ENCODE measurements at places on chromosomes 3 and 15.
A peak's percentile ranks its signal among the peaks of the same experiment; 100 is the strongest.

GRCh38 chr15:27353856-27354255 is 382.9 kb downstream of the GABRG3 start:
- no peak for DNase-seq

DNA sequence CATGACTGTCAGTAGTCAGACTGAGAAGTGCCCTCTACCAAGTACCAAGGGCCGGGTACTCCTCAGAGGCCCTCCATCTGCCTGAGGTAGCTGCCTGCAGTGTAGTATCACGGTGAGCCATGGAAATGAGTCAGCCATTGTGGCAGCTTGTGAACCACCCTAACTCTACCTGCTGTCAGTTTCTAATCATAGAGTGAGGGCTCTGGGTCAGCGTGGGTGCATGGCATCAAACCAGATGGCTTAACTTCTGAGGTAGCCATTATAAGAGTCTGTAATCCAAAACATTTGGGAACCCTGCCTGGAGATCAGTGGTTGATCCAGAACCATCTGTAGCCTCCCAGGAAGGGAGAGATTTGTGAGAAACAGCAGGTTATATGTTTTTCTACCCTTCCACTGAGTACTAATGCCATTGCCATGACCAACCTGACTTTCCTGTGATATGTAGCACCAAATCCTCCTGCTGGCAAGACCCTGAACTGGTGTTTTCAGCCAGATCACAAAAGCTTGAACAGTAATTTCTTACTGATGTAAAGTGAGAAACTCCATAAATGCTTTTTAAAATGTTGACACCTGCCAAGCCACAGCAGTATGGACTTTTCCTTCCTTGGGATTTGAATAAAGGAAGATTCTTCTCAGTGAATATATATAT is 38.9 kb downstream of the ABHD2 start:
- DNase-seq, result no peak

GRCh38 chr3:109597444-109597843 is 260.1 kb upstream of the DPPA4 start:
- no peak for DNase-seq

- no peak for DNase-seq
Observed at GRCh38 chr3:185411133-185411532, 48.2 kb downstream of the MAP3K13 start.

GRCh38 chr3:48962939-48963338 is 27.1 kb upstream of the P4HTM start:
- DNase-seq, result no peak

DNA sequence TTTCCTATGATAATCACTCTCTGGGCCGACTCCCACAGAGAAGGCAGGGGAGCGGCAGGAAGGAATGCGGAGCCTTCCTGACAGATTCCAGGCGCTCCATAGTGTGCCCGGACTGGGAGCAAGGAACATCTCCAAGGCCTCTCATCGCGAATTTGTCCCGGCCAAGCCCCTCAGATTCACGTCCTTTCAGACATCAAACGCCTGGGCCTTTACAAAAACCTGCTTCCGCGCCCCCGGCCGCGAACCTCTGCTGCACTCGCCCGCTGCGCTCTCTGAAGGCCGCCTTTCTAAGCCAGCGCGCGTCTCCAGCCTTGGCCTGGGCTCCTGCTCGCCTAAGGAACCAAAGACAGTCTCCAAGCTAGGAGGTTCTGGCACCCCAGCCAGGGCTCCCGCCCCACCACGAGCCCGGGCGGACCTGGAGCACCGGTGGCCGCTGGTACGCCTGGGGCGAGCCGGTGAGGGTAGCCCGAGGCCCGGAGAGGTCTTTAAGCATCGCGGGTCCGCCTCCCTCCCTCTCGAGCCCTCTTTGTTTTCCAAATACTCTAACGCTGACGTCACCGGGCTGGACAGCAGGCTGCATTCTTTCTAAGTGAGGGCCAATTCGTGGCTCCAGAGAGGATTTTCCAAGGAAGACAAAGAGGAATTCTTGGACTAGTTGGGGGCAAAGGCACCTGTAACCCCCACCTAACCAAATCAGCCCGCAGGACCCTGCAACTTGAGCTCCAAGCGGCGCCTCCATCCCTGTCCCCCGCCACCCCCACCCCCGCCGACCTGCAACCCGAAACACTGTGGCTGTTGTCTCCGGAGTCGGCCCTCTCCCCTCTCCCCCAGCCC is 759 bp downstream of the AMOTL2 start:
- no peak for DNase-seq

GRCh38 chr15:77085297-77085696 is 14.4 kb upstream of the TSPAN3 start:
- no peak for DNase-seq

- peak; percentile 52 for DNase-seq
Observed at GRCh38 chr3:52533623-52534280, at the start of gene NT5DC2. Gene NT5DC2, minus strand, starts transcription at chr3:52533857. Its CDS starts 120 bp downstream, at chr3:52533737.

- DNase-seq, result no peak
Observed at GRCh38 chr15:83380059-83380458, 67.1 kb upstream of the SH3GL3 start.

DNA sequence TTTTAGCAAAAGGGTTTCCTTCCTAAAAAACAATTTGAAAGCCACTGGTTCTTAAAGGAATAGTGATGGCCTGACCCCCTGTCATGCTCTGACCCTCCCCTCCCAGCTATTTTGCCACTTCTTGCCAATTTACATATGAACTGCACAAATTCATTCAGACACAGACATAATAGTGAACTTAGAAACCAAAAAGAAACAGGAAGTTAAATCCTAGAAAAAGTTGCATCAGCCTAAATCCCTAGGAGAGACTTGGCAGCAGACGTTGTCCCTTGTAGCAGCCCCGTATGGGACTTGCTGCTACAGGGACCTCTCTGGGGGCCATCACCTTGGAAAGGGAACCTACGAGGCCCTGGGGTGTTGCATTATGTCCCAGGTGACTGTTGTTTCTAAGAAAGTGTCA is 14.3 kb upstream of the PDE8A start:
- no peak for DNase-seq

- DNase-seq, result no peak
Observed at GRCh38 chr3:194852831-194853508, 167.3 kb downstream of the FAM43A start.

DNA sequence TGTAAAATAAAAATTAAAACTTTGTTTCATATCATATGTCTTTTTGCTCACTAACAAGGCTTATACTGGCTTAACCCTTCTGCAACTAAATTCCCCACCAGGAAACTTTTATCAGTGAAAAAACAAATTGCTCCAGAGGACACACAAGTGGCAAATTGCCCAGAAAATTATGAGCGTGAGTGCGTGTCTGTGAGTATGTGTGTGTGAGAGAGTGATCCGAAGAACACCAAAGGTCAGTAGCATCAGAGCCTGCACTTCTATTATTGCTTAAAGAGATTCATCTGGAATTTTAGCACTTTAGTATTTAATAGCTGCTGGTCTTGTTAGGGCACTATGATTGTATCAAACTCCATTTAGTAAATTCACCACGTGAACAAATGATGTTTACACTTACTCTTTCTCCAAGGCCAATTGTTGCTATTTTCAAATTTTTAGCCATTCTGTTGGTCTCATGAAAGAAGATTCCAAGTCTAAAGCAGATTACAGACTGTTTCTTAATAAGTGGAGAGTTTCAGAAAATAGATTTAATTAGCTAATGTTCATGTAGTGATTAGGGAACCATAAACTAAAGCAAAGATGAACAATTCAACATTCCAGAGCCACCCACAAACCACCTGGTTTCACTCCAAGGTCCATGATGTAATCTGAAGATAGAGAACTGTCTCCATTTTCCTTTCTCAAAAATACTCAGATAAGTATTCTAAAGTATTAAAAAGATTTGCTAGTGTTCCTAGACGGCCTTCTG is 91.1 kb upstream of the IL12A start:
- DNase-seq, result no peak

GRCh38 chr3:173993299-173993698 is 595.8 kb downstream of the NLGN1 start:
- DNase-seq, result no peak

DNA sequence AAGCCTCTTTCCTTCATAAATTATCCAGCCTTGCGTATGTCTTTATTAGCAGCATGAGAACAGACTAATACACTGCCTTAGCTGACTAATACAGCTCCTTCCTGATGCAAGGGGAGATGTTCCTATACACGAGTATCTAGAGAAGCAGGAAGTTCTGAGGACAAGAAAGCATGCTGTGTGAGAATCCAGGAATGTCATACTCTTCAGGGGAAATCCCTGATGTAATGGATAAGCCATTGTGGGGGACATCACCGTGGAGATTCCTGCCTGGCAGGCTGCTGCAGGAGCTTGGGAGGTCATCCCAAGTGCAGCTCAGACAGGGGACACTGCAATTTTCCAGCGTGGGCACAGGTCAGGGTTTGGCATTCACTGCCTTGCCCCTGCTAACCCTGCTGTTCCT is 476.9 kb downstream of the NR2F2 start:
- DNase-seq, result no peak

- no peak for DNase-seq
Observed at GRCh38 chr3:143736205-143736997, 111.9 kb downstream of the SLC9A9 start.

GRCh38 chr3:66038726-66039589 is at the start of gene MAGI1:
Gene MAGI1, minus strand, starts transcription at chr3:66038918. Its CDS starts 610 bp downstream, at chr3:66038308.
- no peak for DNase-seq

GRCh38 chr15:33152502-33153109 is 41.9 kb downstream of the FMN1 start:
- DNase-seq, result no peak

- no peak for DNase-seq
Observed at GRCh38 chr3:69460034-69460433, 74.1 kb upstream of the FRMD4B start.

GRCh38 chr15:33396475-33396874 is 85.7 kb downstream of the RYR3 start:
- DNase-seq, result no peak

GRCh38 chr3:148344521-148344920 is 353.2 kb upstream of the AGTR1 start:
- no peak for DNase-seq

- DNase-seq, result no peak
Observed at GRCh38 chr3:143090486-143090885, 29.1 kb upstream of the CHST2 start.

GRCh38 chr3:119145500-119146167 is at the start of gene TEX55:
Gene TEX55, plus strand, starts transcription at chr3:119146165. Its CDS starts 25 bp downstream, at chr3:119146190.
- DNase-seq, result no peak

DNA sequence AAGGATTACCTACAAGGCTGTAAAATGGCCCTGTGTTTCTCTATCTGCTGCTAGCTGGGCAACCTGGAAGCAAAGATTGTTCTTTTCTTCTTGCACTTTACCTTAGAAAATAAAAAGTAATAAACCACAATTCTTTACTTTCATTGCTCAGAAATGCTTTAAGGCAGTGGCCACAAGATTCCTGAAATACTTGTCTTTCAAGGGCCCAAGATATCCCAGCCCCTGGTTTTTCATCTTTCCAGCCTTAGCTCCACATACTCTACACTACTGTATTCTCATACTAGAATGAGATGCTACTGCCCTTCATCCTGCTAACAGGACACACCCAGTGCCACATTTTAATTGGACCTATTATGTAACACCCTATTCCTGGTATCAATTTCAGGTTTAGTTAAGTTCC is 78.9 kb downstream of the GTF2E1 start:
- DNase-seq, result no peak

- no peak for DNase-seq
Observed at GRCh38 chr3:196569003-196569516, 600 bp downstream of the FBXO45 start.

- DNase-seq, result no peak
Observed at GRCh38 chr3:150314248-150315004, 93.7 kb upstream of the TSC22D2 start.

GRCh38 chr15:84603630-84604379 is 3.0 kb downstream of the ZSCAN2 start:
- no peak for DNase-seq

Data from activated CD8-positive, alpha-beta memory T cell treated with anti-CD3 and anti-CD28 coated beads for 1 hour (primary cell).